ENCODE measurements at places on chromosomes 11 and 22.

GRCh38 chr11:3642071-3642951, 519 bp upstream of the ART5 start:
- peak; percentile 30 for DNase-seq

DNA sequence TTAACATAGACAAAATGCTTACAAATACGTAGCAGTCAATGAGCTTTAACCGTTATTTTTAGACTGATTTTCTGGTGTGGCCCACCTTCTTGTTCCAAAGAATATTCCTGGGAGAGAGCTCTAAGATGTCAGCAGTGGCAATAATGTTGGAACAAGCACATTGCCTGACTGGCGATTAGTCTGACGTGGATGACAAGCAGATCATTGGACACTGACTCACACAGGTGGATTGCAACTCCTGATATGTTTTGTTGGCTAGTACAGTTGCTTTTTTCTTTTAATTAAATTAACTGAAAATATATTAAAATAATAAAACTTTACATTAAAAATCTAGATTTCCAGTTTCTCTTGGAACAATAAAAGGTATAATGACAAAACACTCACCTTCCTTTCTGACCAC, 78.0 kb downstream of the TENM4 start:
- DNase-seq, result no peak

DNA sequence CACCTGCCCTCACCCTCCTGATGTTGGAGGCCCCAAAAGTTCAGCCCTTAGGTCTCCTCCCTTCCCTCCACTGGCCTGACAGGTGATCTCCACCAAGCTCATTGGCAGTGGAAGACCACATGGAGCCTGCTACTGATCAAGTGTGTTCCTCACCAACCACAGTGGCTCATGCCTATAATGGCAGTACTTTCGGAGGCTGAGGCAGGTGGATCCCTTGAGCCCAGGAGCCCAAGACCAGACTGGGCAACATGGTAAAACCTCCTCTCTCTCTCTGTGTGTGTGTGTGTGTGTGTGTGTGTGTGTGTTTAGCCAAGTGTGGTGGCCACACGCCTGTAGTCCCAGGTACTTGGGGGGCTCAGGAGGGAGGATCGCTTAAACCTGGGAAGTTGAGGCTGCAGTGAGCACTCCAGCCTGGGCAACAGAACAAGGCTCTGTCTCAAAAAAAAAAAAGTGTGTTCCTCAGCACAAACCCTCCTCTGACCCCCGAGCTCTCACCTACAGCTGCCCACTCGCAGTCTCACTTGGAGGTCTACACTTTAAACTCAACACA, 4.3 kb upstream of the YPEL1 start:
- no peak for DNase-seq

DNA sequence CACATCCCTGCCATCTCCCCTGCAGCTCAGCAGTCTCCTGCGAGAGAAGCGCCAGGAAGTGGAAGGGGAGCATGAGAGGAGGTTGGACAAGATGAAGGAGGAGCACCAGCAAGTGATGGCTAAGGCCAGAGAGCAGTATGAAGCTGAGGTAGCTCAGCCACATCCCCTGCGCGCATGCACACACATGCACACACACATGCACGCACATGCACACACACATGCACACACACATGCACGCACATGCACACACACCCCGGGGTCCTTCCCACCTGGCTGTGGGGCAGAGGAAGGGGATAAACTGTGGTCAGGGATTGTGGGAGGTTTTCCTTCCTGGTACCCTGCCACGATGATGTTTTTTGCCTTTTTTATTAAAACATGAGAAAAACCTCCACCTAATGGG, 65.3 kb downstream of the CEP164 start:
- DNase-seq, result no peak

GRCh38 chr11:5223686-5224085, 3.2 kb downstream of the HBB start:
- no peak for DNase-seq

- peak; percentile 32 for DNase-seq
Measured at GRCh38 chr22:50473855-50474671, 772 bp downstream of the SBF1 start.

DNA sequence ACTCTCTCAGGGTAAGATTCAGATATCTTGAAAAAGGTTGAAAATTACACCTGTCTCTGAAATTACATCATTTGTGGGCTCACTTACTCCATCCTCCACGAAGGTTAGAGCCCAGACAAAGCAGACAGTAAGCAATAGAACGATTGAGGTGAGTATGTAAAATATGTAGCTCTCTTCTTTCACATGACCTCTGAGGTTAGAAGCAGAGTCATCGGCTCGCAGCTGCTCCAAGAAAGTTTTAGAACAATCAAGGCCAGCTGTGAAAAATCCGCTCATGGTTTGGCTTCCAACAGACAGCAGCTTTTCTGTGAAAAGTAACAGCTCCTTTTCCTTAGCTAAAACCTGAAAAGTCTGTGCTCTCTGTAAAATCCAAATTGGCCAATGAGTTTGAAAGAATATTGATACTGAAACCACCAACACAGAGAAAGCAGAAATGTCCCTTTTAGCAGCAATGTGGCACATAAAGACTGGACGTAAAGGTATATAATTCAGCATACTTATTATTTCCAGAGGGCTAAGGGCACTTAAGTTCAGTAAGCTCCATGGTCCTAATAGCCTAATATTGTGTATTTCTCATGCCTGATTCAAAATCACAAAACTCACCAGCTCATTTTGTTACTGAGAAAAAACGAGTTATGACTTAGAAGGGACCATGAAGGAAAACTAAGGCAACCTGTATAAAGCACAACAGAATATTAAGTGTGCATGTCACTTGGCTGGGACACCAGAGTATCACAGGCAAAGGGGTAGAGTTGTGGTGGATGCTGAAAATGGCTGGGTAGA, 78.2 kb downstream of the FAM76B start:
- DNase-seq, result no peak

- DNase-seq, result no peak
Measured at GRCh38 chr11:46677991-46678740, 22.3 kb downstream of the ARHGAP1 start.

GRCh38 chr11:44376423-44376822, 66.5 kb upstream of the ALX4 start:
- DNase-seq, result no peak

DNA sequence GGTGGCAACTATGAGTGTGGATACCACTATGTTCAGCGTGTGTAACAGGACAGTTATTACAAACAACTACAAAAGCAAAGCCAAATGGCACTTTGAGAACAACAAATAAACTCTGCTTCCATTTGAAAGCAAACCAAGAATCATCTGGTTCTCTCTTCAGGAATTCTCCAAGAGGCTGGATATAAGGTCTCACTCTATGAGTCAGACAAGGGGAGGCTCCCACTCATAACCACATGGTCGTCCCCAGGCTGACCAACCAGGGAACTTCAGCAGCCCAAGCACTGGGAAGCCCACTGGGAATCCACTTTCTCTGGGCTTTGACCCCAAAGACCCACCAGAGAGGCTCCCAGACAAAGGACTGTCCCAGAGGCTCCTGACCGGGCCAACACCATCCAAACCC, 35.3 kb downstream of the DGCR2 start:
- no peak for DNase-seq

GRCh38 chr11:14336507-14337503, 22.2 kb downstream of the RRAS2 start:
- no peak for DNase-seq

DNA sequence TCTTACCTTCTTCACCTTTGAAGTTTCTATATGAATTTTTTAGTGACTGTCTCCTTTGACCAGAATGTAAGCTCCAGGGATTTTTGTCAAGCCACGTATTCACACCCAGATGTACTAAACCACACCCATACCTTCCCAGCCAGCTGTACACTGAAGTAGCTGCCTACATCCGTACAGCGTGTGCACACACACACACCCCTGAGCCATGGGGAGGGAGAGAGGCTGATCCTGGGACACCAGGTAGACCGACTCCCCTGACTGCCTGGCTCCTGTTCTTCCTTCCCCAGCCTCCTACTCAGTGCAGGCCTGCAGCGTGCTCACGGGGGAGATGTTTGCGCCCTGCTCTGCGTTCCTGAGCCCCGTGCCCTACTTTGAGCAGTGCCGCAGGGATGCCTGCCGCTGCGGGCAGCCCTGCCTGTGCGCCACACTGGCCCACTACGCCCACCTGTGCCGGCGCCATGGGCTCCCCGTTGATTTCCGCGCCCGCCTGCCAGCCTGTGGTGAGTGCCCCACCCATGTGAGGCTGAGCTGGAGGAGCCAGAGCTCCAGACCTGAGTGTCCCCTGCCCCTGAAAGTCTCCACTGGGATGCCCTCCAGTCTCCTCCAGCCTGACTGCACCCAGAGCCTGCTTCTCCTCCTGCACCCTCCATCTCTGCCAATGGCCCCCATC, 25.9 kb downstream of the OTOG start:
- DNase-seq, result no peak

GRCh38 chr22:20957102-20957682, 9.9 kb upstream of the AIFM3 start:
- no peak for DNase-seq

- DNase-seq, result no peak
Measured at GRCh38 chr22:40036591-40037225, 42.0 kb downstream of the FAM83F start.

- DNase-seq, result no peak
Measured at GRCh38 chr11:118602331-118602730, 5.1 kb upstream of the PHLDB1 start.

GRCh38 chr11:32023370-32024305, 67.2 kb upstream of the RCN1 start:
- DNase-seq, result no peak

- DNase-seq, result no peak
Measured at GRCh38 chr11:115873813-115874212, 369.6 kb upstream of the CADM1 start.

DNA sequence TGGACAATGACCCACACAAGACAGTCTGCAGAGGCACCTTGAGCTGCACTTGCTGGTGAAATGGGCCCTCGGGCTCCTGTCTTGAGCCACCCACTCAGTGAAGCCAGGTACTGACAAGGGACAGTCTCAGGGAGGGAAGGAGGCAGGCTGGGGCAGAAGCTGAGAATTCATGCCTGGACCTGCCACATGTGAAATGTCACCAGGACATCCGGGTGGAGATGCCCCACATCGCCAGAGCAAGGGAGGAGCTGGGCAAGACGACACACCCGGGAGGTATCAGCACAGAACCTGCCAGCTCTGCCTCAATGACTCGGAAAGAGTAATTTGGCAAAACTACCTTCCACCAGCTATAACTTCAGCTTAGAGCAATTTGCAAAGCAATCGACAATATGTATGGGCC, 23.5 kb downstream of the CPT1A start:
- DNase-seq, result no peak

GRCh38 chr22:49853981-49854831, 562 bp downstream of the ZBED4 start:
- no peak for DNase-seq

- no peak for DNase-seq
Measured at GRCh38 chr11:97290464-97291041, 900.7 kb downstream of the JRKL start.

- no peak for DNase-seq
Measured at GRCh38 chr11:66906061-66906733, 49.3 kb downstream of the LRFN4 start.

DNA sequence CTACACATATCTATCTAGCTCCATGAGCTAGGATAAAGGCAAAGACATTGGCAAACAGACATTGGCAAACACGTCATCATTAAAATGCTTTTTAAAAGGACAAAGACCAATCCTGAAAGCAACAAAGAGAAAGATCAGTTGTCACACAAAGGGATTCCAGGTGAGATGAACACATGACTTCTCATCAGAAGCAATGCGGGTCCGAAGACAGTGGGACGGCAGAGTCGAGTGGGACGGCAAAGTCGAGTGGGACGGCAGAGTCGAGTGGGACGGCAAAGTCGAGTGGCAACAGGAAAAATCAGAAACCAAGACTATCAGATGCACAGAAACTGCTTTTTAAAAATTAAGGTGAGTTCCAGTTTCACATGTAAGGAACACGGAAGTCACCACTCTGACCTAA, 609.5 kb downstream of the BRD1 start:
- DNase-seq, result no peak

DNA sequence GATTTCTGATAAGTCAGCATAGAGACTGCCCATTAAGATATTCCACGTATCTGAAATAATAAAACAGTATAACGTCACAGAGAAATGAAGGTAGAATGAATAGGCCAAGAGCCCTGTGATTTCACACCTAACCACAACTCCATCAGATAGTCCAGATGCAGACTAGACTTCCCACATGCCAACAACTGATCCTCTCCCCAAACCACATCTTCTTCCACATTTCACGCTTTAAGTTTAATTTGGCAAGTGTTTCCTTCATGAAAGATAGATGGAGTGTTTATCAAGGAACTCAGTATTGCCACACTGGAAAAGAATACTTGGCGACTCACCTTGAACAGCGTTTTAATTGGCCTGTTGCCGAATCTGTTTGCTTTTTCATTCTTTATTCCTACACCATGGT, 81.5 kb downstream of the MUC15 start:
- DNase-seq, result no peak

- no peak for DNase-seq
Measured at GRCh38 chr11:72443016-72443415, 8.7 kb upstream of the CLPB start.

DNA sequence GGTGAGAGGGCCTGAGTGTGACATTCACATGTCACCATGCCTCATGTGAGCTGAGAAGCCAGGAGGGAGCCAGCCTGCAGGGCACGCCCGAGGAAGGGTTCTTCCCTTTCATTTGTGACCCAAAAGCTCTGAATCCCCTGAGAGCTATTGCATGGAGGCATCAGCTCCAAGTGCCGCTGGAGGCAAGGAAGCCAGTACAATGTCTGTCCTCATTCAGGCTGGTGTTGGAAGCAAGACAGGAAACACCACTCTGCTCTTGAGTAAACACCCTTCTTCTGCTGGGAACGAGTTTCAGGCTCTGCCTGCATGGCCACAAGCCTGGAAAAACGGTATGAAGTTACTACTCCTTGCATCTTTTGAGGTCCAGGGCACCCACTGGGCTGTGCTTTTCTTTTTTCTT, 83.8 kb upstream of the LARGE1 start:
- no peak for DNase-seq

DNA sequence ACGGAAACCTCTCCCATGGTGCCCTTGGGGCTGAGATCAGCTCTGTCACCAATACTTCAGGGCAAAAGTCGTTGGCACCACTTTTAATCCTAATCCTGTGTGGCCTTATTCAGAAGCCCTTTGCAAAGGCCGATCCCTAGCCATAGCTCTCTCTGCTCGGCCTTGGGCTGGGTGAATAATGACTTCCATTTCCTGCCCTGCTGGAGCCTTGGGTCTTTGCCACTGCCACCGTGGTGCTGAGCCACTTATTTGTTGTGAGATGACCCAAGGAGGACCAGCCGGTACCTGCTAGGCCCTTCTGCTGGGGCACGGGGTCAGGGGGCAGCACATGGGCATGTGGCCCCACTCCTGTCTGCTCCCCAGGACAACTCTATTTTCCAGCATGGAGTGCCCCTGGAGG, 188.2 kb downstream of the ST3GAL4 start:
- DNase-seq, result no peak
